LHCN-M2 (cell line): ENCODE measurements at places on chromosomes 11 and 22. TPM values are rescaled to one million over a fixed set of nuclear protein-coding genes. Genes with fewer than 3 reads are reported as not detected.

ANO5 gene
- not detected in 2 replicates for total RNA-seq

PGA3 gene
- 1.0 and 4.4 TPM in 2 replicates for total RNA-seq

CASP5 gene
- not detected in 2 replicates for total RNA-seq

PRG2 gene
- 0.06 TPM in 1 of 2 replicates, not detected in the other for total RNA-seq

FCHSD2 gene
- total RNA-seq: 5.1 and 5.9 TPM in 2 replicates

CAPRIN1 gene
- total RNA-seq: 218 and 260 TPM in 2 replicates

MFRP gene
- total RNA-seq: not detected in 2 replicates

LPXN gene
- total RNA-seq: 55.0 and 57.9 TPM in 2 replicates

MAP6 gene
- total RNA-seq: under 0.01 TPM in 1 of 2 replicates, not detected in the other

AIFM3 gene
- total RNA-seq: 0.13 TPM in 1 of 2 replicates, not detected in the other

ANGPTL5 gene
- not detected in 2 replicates for total RNA-seq

CRKL gene
- total RNA-seq: 46.2 and 50.0 TPM in 2 replicates

MYOD1 gene
- total RNA-seq: 421 and 521 TPM in 2 replicates

- peak; percentile 91 for DNase-seq
Observed at GRCh38 chr11:843818-844692, 1.4 kb downstream of the TSPAN4 start.

DNA sequence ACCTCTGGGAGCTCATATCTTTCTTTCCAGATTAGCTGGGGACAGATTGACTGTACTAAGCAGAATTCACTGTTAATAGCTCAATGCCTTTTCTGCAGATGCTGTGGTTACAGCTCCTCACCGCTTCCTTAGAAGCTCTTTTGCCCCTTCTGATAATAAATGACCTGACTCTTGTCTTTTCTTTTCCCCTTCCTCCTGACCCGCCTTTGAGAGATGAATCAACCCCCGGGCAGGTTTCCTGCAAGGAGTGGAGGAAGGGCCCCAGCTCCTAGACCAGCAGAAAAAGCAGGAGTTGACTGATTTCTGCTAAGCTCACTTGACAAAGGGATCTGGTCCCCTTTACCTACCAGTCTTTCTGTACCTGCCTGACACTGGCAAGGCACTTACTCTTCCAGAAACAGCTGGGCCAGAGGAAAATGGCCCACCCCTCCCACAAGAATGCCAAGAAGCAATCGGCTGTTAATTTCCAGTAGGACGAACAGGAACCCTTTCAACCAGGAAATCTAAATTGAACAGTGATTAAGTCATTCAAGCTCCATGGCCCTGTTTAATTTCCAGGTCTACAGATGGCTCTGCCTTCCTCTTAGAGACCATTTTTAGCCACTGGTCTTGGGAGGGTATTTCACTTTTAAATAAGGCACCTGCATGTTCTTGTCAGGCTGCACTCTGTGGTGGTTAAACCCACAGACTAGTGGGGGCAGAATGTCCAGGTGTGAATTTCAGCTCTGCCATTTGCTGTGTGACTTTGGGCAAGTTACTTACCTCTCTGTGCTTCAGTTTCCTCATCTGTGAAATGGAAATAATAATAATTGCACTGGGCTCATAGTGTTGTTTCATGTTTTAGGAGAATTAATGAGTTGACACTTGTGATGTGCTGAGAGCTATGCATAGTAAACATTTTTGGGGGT lies 67.5 kb downstream of the PRR5L start:
- no peak for DNase-seq

GRCh38 chr11:65329944-65330403 lies 3.7 kb upstream of the DPF2 start:
- DNase-seq: peak; percentile 86

DNA sequence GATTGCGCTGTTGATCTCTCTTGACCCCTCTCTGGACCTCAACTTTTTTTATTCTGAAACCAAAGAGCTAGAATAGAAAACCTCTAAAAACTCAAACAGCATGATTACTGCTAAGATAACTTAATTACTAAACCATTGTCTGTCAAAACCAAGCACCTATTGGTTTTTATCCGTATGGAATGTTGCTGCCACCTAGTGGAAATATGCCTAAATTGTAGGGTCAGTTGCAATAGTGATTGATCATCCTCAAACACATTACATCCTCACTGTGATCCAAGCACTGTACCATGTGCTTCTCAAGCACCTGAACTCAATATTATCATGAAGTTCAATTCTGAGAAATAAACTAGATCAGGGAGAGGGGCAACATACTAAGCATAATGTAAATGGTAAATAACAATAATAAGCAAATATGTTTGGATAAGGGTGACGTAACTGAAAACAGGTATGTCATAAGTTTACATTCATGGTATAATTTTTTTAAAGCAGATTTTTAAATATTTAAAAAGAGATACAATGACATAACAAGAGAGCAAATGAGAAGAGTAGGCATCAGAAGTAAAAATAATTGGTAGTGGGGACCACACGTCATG lies 3.8 kb upstream of the OR5A2 start:
- peak; percentile 27 for DNase-seq

- peak; percentile 77 for DNase-seq
Observed at GRCh38 chr11:116879800-116880625, 42.6 kb upstream of the APOA1 start.

- peak; percentile 41 for DNase-seq
Observed at GRCh38 chr22:50271519-50271970, 1.4 kb upstream of the MAPK11 start.

DNA sequence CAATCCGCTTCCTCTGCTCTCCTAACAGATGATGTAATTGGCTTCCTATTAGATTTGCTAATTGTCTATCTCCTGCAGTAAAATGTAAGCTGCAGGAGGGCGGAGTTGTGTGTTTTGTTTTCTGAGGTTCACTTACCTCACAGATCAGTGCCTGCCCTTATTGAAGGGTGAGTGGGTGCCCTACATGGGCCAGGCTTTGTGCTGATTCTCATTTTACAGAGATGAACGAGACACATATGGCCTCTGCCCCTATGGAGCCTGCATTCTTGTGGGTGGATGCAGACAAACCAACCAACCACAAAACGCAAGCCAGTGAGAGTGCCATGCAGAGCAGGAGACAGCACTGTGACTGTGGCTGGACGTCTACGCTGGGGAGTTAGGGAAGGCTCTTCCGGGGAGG lies 9.9 kb downstream of the TESMIN start:
- no peak for DNase-seq

GRCh38 chr22:17436382-17436980 lies 67.2 kb downstream of the CECR2 start:
- no peak for DNase-seq

DNA sequence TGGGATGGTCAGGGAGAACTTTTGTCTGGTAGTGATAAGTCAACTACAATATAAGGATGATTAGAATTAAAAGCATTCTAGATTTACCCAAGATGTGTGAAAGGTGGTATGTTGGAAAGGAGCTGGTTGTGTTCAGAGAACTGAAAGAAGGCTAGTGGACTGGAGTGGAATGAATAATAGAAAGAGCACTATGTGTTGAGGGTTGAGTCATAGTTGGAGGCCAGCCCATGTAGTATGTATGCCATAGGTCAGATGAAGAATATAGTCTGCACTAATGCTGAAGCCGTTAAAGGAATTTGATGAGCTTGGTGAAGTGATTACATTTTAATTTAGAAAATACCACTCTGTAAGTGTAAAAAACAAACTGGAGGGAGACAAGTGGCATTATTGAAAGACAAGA lies 514.1 kb downstream of the CNTN5 start:
- no peak for DNase-seq

DNA sequence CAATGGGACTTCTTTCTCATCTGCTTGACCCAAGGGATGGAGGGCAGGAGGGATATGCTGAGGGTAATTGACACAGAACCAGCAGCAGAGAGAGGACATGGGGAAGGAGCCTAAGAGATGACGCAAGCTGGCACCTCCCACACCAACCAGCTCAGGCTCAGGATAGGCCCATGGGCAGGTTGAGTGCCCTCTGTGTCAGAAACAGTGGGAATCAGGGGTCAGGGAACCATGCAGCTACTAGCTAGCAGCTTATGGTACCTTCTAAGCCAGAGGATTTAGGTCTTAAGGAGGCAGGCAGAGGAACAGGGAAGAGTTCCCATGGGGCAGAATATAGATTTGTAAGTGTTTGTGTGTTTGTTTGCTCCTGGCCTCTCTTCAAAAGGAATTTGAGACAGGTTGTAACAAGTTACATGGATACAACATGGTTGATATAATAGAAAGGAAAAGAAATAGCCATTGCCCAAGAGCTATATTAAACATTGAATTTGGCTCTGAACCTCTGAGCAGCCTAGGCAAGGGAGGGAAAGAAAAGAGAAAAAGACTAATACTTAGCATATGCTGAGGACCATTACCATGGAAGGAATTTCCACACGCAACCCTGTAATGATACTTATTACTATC lies 39.9 kb upstream of the NAV2 start:
- DNase-seq: no peak

DNA sequence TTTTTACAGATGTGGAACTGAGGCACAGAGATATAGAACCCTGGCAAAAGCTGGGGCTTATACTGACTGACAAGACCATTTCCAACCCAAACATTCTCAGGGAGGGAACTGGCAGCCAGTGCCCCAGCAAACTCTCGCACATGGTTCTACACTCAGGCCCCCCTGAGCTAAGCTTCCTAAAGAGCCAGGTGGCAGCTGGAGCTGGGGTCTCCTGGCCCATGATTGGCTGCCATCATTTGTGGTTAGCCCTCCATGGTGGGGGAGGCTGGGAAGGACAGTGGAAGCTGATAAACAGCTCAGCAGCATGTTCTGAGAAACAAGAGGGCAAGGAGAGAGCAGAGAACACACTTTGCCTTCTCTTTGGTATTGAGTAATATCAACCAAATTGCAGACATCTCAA lies at the start of gene RAG1:
TSS of gene RAG1 (plus strand) at position 314 of the 400 bp plus-strand sequence. CDS start 5,298 bp downstream, outside the sequence.
- DNase-seq: no peak

GRCh38 chr11:102385085-102386007 lies 38.3 kb downstream of the BIRC2 start:
- DNase-seq: no peak

- no peak for DNase-seq
Observed at GRCh38 chr22:45496451-45496941, 6.2 kb upstream of the FBLN1 start.

GRCh38 chr11:102478673-102479299 lies 26.2 kb upstream of the TMEM123 start:
- no peak for DNase-seq

DNA sequence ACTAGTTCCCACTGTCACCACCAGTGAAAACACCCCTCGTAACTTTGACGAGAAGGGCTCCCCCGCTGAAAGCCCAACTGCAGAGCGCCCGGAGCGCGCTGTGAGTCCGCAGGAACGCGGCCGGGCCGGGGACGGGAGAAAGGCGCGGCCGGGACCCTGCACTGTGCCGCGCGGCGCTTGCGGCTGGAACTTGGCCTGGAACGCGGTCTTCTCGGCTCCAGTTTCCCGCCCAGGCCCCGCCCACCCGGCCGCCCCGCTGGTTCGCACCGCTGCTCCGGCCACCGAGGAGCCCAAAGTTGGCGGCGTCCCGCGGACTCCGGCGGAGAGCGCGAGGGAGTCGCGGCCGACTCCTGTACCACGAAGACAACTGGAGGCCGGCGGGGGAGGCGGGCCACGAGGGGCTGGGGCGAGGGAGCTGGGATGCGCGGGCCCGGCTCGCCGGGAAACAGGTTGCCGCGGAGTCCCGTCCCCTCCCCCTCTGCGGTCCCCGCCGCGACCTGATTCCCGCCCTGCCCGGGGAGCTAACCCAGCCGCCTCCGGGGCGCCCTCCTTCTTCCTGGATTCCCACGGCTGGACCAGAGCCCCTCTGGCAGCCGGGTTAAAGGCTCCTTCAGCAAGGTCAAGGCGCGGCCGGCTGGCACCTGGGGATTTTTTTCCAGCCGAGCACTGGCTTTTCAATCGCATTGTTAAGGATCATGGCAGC lies 3.4 kb downstream of the TENM4 start:
- DNase-seq: no peak

DNA sequence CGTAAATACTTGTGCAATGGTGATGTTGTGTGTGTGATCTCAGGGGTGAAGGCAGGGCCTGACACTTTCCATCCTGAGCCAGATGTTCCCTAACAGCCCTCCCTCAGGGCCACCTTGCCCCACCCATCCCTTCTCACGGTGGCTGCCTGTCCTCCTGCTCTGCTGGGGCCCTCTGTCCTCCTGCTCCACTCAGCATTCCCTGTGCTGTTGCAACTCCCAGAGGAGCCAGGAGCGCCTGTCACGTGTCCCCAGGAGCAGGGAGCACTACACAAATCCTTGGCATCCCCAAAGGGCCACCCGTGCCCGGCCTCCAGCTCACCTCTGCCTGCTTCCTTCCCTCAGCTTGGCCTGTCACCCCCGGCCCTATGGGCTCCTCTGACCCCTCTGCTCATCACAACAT lies 10.2 kb upstream of the CSNK1E start:
- no peak for DNase-seq

DNA sequence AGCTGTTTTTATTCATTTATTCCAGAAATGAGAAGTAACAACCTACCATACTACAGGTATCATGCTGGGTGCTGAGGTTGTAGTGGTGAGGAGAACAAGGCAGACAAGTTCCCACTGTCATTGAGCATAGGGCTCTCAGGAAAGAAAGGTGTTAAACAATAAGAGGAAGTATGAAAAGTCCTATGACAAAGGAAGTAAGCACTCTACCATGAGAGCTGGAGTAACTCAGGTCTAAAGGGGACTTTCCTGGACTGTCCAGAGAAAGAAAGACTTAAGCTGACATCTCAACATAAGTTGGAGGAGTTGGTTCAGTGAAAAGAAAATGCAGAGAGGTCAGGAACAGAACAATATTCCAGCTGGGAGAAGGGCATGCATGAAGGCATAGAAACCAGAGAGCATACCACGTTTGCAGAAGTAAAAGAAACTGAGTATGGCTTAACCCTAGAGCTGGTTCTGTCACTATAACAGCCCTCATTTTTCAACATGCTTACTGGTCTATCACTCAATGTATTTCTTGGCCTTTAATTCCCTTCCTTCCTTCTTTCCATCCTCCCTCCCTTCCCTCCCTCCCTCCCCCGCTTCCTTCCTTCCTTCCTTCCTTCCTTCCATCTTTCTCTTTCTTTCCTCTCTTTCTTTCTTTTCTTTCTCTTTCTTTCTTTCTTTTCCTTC lies 137.8 kb upstream of the BDNF start:
- no peak for DNase-seq

DNA sequence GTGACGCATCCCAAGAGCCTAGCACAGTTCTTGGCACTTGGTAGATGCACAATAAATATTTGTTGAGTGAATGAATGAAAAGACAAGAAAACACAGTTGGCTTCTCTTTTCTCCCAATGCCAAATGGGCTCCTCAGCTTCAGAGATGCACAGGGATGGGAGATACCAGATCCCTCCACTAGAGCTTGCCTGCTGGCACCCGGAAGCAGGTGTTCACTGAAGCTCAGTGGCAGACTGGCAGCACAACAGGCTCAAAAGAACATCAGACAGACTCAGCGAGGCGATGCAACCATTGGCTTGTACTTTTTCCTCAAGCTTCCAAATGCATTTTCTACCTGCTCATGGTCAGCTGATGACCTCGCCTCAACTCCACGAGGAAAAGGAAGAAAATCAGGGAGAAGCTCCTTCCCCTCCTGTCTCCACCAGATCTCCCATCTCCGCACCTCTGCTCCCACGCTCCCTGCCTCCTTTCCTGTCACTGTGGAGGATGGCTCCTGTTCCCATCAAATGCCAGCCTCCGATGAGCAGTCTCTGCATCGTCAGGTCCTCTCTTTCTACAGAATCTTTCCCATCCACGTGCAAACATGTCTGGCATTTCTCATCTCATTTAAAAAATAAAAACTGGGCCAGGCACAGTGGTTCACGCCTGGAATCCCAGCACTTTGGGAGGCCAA lies 5.8 kb downstream of the RAPSN start:
- DNase-seq: no peak

- DNase-seq: no peak
Observed at GRCh38 chr11:83205608-83206185, 12.2 kb downstream of the ANKRD42 start.

- peak; percentile 87 for DNase-seq
Observed at GRCh38 chr11:2137202-2138067, 1.8 kb downstream of the IGF2 start.

GRCh38 chr11:90766121-90766520 lies 543.3 kb upstream of the CHORDC1 start:
- DNase-seq: no peak
